ENCODE measurements at places on chromosomes 7 and 10.

GRCh38 chr10:12499076-12499986 lies 150.0 kb downstream of the CAMK1D start:
- peak; percentile 21 for DNase-seq

GRCh38 chr7:23332910-23333612 lies 33.9 kb downstream of the MALSU1 start:
- DNase-seq = no peak

DNA sequence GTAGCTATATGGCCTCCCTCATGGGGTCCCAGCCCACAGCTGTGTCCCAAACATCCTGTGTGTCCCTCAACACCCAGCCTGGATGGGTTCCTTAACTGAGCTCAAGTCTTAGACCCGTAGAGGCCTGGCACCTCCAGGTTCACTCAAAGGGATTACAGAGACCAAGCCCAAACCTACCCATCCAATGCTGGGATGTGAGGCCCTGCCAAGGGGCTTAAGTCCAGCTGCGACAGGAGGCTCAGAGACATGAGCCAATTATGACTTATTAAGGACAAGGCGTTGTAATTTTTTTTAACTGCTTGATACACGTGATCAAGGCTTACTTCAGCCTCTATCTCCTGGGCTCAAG lies 105.6 kb upstream of the RET start:
- DNase-seq = no peak

GRCh38 chr7:21771906-21772610 lies 173.6 kb downstream of the CDCA7L start:
- peak; percentile 46 for DNase-seq

GRCh38 chr7:50793120-50793946 lies 10.6 kb upstream of the GRB10 start:
- peak; percentile 85 for DNase-seq

DNA sequence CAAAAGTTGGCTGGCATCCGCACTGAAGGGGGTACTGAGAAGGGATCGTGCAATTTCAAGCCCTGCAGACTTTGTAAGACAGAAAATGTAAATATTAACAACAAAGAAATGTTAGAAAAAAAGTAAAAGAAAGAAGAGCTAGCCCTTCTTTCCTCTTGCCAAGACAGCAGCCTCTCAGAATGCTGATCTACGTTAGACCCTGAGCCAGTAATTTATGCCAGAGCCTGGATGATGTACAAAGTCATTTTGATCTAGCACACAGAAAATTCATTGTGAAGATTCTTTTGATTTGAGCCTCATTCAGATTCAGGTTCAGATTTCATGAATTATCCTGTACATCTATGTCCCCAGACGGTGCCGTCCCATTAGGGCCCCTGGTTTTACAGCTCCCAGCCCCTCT lies 105.2 kb downstream of the PRKCQ start:
- no peak for DNase-seq

GRCh38 chr10:106618646-106619045 lies 545.9 kb downstream of the SORCS1 start:
- DNase-seq = no peak

DNA sequence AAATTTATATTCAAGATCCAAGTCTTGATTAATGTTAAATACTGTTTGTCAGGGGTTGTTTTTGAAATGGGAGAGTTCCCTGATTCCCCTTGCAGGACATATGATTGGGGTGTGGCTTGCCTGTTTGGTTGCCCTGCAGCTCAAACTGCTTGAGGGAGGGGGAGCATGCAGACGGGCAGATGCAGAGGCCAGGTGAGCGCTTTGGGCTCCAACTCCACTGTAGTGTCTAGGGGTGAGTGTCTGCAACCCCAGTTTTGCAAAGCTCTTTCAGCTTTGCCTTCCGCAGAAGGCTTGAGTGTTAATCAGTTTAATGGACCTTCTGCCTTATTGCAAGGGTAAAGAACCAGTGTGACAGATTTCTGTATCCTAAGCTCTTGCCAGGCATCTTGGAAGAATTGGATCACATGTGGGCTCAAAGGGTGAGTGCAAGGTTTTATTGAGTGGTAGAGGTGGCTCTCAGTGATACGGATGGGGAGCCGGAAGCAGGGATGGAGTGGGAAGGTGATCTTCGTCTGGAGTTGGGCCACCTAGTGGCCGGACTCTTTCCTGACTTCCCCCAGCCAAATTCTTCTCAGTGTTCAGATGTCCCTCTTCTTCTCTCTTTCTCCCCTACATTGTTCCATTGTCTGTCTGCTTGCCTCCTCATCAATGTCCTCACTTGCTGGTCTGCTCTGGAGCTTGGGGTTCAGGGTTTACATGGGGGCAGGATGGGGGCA lies 479.7 kb downstream of the ATRNL1 start:
- DNase-seq = no peak

- DNase-seq = no peak
Observed at GRCh38 chr7:126993626-126994213, 259.0 kb downstream of the GRM8 start.

GRCh38 chr7:127534636-127535035 lies 50.8 kb downstream of the GCC1 start:
- DNase-seq = no peak

- DNase-seq = no peak
Observed at GRCh38 chr10:6120691-6121090, 31.9 kb downstream of the RBM17 start.

GRCh38 chr7:23628370-23628769 lies 31.2 kb downstream of the CCDC126 start:
- no peak for DNase-seq

DNA sequence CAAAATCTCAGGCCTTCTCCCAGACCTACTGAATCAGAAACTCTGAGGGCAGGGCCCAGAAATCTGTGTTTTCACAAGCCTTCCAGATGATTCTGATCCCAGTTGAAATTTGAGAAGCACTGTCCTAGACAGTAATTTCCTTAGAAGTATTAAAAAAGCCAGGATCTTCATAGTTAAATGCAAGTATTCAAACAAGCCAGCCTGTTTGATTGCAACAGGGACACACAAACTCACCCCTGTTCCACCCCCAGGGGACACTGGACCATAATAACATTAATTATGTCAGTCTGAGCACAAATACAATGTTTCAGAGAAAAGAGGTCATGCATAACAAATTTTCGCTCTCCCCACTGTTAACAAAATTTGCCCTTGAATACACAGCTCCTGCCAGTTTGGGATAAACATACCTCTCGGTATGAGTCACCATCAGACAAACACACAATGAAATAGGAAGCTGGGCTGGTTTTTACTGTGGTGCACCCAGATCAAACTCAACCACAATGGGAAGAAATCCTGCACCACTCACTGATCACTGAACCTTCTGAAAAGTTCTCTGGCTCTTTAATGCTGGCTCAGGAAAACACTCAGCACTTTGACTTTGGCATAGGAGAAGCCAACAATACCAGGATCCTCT lies 34.3 kb downstream of the ABLIM1 start:
- no peak for DNase-seq

GRCh38 chr10:46542567-46543465 lies 13.6 kb downstream of the GPRIN2 start:
- DNase-seq = no peak

GRCh38 chr10:131567279-131568162 lies 256.0 kb upstream of the TCERG1L start:
- DNase-seq = no peak

- no peak for DNase-seq
Observed at GRCh38 chr7:39525926-39526325, 40.3 kb upstream of the YAE1 start.

DNA sequence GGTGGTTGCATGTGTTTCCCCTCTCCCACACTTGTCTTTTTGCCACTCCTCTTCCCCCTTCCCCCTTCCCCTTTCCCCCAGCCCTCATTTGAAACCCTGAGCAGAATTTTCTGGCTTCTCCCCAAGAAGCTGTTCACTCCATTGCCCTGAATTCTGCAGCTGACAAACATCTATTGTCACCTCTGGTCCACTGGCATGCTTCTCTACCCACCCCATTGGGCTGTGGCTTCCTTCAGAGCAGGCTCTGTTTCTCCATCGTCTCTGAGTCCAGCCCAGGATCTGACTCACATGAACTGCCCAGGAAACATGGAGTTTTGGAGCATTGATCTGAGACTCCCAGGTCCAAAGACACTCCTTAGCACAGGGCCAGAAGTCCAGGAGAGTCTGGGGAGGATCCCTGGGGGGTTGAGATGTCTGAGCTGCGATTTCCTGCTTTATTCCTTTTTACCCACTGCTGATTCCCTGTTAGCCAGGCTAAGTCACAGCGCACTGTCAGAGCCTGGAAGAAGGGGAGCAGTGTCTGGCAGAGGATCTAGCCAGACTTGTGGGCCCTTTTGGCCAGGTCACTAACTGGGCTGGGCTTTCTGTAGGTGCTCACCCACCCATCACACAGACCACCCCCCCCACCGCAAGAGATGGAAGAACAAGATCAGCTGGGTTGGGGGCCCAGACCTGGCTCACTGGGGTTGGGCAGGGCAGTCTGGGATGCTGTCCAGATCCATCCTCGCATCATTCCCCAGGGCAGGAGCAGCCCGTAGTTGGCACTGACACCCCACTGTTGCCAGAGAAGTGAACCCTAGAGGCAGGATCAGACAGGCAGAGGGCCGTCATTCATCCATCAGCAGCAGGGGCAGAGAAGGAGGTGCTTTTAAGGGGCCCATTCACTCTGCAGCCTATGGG lies 3.5 kb downstream of the CHAT start:
- no peak for DNase-seq

GRCh38 chr7:151666886-151667285 lies 147.2 kb upstream of the RHEB start:
- no peak for DNase-seq

DNA sequence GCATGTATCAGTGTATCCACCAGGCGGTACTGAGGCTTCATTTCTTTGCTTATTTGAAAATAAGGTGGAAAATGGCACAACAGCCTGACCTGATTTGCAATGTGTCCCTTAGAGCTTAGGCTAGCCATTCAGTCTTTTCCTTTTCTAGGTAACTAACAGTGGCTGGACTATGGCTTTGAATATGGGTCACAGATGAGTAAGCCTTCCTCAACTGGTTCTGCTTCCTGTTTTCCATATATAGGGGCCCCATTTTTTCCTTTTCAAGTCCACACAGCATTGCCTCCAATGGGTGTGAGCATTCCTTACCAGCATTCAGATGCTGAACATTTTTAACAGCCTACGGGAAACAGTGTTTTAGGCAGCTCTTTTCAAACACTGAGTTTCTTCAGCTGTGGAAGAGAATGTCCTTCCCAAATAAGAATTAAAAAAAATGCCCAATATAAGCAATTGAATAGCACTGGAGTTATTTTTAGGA lies 3.9 kb upstream of the ITGB1 start:
- DNase-seq = no peak
